Fibroblast of skin of back (primary cell): ENCODE measurements at places on chromosomes 5 and 9.

DNA sequence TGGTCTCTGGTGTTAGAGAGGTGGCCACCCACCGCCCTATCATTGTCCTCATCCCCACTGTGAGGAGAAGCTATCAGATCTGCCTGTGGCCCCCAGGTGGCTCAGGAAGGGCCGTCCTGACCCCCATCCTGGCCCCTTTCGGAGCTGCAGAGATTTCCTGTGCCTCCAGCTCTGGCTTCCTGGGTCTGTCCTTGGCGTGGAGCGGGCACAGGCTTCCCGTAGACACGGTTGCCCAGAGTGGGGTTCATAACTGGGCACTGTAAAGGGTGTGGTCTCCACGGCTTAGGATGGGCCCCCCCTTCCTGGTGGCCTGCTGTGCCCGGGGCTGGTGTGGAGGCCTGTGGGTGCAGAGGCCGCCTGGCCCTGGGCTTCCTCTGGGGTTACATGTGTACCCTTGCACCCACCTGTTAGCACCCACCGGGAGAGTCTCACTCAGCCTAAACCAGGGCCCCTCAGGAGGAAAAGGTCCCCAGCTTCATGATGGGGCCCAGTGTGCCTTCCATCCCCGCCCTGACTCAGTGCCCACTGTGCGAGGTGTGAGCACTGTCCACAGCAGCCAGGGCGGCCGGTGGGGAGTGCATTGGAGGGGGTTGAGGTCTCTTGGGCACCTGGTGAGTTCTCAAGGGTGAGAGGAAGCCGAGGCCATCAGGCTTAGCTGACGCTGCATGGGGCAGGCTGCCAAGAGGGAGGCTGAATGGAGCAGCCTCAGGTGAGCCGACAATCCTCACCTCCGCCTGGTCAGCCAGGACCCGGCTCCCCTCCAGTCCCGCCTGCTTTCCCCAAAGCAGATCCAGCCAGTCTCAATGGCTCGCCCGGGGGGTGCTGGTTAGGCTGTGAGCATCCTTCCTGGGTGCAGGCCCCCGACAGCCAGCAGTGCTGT is 15.3 kb upstream of the AJM1 start:
- DNase-seq: no peak

DNA sequence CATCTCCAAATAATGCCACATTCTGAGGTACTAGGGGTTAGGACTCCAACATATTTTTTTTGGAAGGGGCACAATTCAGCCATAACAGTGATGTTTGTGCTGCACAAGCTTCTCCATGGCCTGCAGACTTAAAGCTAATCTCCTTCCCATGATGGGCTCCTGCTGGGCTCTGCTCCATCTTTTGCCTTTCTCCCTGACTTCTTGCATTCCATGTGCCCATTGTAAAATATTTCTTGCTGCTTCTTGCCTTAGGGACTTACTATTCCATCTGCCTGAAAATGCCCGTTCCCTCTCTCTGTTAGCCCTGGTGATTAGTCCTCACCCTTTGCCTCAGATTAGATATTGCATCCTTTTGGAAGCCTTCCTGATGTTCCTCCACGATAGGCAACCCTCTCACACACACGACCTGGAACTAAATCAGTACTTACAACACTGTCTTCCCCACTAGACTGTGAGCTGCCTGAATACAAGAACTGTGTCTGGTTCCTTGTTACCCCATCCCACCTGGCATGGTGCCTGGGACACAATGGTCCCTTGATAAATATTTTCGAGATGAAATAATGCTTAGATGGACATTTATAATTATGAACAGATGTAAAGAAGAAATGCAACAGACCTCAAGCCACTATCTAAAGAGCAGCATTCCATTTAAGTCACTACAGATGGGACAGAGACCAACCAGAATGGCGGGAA is 33.5 kb downstream of the OR1J1 start:
- DNase-seq: peak; percentile 90

GRCh38 chr9:95570150-95570549 is 53.4 kb upstream of the PTCH1 start:
- DNase-seq: peak; percentile 69

- no peak for DNase-seq
These were observed 14.7 kb downstream of the LIX1 start for GRCh38 chr5:97127727-97128126.

DNA sequence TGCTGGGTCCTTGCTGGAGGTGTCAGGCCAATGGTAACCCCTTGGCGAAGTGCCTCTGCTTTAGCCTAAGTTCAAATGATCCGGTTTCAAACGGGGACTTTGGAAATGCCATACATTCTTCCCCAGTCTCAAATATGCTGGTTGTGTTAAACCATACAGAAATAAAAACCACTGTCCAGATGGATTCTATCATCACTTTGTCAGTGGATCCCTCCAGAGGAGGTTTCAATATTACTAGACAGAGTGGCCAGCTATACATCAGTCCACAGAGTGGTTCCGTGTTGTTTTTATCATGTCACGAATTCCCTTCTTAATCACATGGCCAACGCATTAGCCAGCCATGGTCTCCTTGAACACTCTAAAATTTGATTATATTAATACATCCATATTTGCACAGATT is 7.3 kb upstream of the RANBP17 start:
- DNase-seq: peak; percentile 51

DNA sequence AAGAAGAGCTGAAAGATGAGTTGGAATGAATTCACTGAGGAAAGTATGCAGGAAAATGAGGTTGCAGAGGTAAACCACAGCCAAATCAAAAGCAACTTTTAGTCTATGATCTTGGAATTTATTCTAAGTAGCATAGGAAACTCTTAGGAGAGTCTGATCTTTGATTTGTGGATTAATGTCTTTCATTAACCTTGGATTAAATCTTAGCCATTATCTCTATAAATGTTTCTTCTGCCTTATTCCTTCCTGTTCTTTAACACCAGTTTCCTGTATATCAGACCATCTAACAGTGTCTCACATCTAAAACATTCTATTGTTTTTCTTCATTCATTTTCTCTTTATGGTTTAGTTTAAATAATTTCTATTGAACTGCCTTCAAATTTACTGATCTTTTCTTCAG is 187.2 kb upstream of the ANKRD55 start:
- DNase-seq: no peak

DNA sequence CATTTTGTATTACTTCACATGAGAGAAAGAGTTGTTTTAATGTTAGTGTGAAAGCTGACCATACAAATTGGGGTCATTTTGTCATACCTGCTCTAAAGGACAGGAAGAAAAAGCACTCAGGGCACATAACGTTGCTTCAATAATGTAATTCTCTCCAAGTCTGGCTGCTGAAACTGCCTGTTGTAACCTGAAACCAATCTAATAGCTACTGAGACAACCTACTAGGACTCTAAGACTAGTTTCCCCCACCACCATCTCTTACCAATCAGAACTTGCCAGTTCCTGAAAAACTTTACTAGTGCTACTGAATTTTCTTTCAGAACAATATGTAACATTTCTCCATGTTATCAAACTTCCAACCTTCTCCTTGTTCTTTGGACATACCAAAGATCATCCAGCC is 374.7 kb downstream of the PTPRD start:
- DNase-seq: no peak

DNA sequence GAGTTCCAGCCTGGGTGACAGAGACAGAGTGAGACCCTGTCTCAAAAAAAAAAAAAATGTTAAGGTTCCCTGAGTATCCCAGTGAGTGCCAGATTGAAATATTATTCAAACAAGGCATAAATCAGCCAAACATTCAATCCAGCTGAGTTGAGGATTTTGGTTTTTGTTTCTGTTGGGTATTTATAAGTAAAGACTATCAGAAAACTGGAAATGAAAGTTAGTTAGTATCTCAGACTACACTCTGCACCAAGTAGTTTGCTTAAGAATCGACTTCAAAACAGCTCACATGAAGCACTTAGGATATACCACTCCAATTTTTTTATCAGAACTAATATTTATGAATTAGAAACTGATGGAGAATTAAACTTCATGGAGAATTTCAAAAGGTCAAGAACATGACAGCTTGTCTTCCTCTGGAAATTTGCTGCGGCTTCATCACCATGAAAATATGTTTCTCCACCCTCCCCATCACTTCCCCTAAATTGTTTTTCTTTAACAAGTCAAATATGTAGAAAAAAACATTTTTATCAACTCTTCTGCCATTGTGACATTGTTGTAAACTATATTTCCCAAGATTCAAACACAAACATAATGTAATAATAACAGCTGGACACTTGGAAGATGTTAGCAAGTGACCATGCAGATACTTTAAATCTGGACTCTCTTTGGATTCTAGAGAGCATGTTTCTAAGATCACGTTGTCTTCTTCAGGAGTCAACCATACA is 110.0 kb upstream of the PTGER4 start:
- peak; percentile 65 for DNase-seq

GRCh38 chr9:79512251-79512650 is 59.5 kb upstream of the TLE4 start:
- no peak for DNase-seq

DNA sequence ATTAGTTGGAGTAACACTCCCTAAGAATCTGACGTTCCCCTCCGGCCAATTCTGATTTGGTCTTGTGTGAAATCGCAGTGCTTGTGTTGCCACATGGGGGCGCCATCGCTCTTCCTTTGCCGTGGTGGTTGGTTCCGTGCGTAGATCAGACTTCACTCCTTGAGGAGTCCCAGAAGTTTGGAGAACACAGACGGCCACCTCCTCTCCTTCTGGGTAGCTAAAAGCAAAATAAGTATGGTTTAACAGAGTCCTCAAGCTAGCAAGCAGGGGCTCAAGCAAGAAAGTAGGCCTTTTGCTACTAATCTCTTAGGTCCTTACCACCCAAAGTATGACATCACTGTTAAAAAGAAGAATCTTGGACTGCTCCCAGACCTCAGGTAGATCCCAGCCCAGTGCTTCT is 59.5 kb downstream of the HSPA4 start:
- peak; percentile 74 for DNase-seq

DNA sequence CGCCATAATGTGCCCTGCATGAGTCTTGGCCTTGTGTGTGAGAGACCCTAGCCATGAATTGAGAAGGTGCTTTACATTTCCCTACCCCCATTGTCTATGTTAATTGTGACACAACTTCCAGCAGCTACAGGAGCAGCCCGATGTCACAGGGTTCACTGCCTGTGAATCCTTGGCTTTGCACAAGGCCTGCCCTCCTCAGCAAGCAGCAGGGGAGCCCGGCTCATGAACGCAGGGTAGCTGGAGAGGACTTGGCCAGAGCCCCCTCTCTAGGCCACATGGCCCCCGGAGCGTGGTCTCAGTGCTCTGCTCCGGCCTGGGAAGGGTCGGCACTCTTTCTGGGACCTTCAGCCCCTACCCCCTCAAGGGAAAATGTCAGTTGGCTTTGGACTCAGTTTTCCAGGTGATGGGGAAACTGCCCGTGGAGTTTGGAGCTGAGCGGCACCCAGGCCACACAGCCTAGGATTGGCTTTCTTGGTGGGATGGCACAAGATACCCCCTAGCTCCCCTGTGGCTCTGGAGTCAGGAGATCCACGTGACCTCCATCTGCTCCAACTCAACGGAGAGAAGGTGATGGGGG is 160.8 kb downstream of the DAB2IP start:
- DNase-seq: no peak

GRCh38 chr5:168826246-168826725 is 247.1 kb upstream of the PANK3 start:
- no peak for DNase-seq

DNA sequence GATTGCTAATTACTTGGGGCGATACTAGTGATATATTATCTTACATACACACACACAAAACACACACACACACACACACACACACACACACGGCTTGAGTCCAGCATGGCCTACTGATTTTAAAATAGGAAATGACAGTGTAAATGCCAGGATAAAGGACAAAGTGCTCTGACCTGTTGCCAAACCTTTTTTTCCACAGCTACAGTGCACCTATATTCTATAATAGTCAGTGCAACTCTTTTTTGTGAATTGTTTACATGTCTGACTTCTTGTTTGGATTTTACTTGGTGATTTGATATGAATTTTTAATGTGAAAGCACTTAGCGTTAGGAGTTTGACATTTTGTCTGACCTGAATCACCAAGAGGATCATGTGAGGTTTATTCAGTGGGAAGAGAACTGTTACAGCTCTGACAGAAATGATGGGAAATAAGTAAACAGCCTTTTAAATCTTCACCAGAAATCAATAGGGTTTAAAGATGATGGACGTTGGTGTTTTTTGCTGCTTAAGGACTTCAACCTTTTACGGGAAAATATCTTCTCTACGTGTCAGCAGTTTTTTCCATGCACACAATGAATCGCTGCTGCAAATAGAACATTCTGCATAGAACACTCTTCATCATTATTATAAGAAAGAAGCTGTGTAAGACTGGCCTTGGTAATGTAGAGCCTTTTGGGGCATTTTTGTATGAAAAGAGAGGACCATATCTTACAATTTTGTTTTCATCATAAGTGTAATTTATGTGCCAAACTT is 218.5 kb downstream of the RANBP17 start:
- no peak for DNase-seq

DNA sequence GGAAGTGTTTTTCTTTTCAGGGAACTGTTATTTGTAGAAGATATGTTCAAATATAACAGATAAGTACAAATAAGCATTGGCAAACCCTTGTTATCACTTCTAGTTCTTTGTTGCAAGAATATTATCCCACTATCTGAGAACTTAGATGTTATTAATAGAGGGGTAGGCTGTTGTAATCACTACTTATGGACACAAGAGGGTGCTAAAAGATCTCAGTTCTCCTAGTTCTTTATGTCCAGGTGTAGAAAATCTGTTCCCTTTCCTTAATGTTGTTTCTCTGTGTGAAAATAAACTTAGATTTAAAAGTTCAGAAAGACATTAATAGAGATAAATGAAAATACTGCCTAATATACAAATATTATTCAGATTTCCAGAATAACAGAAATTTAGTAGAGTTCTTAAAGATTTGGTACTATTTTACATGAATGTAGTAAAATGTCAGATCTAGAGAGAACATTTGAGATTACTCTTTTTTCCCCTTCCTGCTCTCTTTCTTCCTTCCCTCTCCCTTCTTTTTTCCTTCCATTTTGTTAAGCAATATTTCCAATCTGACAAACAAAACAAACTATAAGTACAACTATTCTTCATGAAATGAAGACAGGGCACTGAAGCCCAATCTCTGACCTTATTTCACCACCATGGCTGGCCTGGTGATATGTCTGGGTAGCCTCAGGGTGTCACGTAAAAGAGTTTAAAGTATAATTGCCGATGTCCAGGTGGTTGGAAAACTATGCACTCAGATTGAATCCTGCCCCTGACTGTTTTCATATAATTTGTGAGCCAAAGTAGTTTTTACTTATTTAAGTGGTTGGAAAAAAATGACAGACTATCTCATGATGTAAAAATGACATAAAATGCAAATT is 43.6 kb upstream of the C5orf46 start:
- peak; percentile 27 for DNase-seq

DNA sequence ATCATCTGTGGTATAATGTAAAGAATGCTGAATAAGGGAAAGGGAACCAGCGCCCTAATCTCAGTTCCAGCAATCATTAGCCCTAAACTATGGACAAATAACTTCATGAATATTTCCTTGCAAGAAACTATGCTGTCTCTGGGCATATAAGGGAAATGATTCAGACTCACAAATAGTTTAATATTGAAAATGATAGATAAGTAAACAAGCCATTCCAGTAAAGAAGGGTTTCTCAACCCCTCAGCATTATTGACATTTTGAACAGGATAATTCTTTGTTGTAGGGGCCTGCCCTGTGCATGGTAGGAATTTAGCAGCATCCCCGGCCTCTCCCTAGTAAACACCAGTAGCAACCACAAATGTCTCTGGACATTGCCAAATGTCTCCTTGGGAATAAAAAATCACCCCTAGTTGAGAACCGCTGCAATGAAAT is 23.8 kb downstream of the C5 start:
- peak; percentile 42 for DNase-seq
